ENCODE measurements at places on chromosomes 2 and 18.

GRCh38 chr18:69963196-69963595, 15.5 kb upstream of the CD226 start:
- no peak for DNase-seq

DNA sequence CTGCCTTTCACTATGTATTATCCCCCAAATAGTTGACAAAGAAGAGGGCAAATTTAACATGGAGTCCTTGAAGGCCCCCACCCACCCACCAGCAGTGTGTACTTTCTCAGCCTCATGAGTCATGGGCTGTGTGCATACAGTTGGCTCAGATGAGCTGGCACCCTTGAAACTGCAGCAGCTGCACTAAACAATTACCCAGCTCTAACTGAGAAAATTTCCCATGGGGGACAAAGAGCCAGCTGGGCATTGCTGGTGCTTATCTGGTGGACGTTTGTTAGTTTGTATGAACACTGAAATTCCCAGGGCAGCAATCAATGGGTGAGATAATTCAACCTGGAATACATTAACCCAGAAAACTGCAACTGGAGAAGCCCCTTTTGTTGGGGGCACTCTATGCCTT, 131.7 kb downstream of the GCA start:
- DNase-seq = no peak

- no peak for DNase-seq
These were observed 94.4 kb downstream of the NRP2 start for GRCh38 chr2:205776720-205777119.

GRCh38 chr2:43343573-43344304, 117.3 kb upstream of the ZFP36L2 start:
- no peak for DNase-seq

Measured in erythroblast (primary cell).